ENCODE measurements at places on chromosomes 1 and 21.

GRCh38 chr1:177480741-177481305 lies 310.1 kb downstream of the BRINP2 start:
- DNase-seq: no peak

- DNase-seq: no peak
Observed at GRCh38 chr1:31443673-31444072, 30.7 kb downstream of the SERINC2 start.

- DNase-seq: no peak
Observed at GRCh38 chr1:64405833-64406232, 64.1 kb upstream of the CACHD1 start.

- no peak for DNase-seq
Observed at GRCh38 chr1:204684206-204684570, 1.4 kb downstream of the LRRN2 start.

DNA sequence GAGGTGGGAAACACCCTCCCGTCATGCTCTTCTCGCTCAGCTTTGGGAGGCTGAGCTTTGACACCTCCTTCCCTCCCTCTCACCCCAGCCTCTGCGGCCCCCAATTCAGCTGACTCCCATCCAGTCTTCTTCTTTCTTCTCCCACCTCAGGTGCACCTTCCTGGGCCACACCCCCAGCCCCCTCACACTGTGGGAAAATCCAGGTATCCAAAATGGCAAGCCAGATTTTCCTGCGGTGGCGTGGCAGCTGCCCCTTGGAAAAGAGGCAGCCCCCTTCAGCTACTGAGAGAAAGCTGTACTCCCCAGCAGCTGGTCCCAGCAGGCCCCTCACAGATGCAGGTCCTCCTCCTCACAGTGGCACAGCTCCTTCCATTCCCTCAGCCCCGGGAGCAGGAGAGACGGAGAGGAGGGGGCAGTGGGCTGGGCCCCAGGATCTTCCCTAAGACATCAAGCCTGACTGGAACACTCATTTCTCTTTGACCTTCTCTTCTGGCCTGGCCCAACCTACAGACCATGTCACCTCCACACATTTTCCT lies 61.6 kb downstream of the OPTC start:
- DNase-seq: no peak

DNA sequence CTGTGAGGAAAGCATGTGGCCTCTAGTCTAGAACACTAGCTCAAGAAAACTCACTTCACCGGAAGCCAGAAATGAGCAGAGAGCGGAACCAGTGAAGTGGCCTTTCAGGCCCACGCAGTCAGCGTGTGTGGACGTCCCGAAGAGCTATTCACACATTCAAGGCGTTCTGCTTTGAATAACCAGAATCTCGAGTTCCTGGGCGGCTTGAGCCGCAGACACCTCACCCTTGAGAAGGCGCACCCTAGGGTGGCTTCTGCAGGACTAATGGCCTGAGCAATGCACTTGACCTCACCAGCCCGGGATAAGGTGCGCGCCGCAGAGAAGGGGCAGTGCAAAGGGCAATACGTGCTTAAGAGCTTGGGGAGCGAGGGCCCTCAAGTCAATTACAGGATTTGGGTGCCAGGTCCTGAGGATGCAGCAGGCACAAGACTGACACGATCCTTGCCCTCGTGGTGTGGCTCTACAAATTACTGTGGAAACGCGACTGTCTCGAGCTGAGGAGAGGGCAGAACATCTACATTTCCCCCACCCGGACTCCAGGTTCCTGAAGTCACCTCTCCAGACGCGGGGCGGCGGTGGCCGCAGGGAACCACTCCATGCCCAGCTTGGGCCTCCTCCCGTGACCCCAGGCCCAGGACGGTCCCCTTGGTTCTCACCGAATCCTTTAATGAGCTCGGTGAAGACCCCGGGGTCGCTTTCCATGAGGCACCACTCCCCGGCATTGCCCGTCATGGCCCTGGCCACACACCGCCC lies 455 bp downstream of the UCHL5 start:
- DNase-seq: peak; percentile 65

GRCh38 chr1:222045786-222046185 lies 303.9 kb upstream of the DUSP10 start:
- no peak for DNase-seq

- DNase-seq: no peak
Observed at GRCh38 chr1:213539464-213539863, 448.3 kb upstream of the PROX1 start.
